IPS-NIHi11 (cell line): ENCODE measurements at places on chromosomes 4 and X.

- DNase-seq, result peak; percentile 6
Observed at GRCh38 chrX:45070116-45071007, 130.3 kb downstream of the DIPK2B start.

DNA sequence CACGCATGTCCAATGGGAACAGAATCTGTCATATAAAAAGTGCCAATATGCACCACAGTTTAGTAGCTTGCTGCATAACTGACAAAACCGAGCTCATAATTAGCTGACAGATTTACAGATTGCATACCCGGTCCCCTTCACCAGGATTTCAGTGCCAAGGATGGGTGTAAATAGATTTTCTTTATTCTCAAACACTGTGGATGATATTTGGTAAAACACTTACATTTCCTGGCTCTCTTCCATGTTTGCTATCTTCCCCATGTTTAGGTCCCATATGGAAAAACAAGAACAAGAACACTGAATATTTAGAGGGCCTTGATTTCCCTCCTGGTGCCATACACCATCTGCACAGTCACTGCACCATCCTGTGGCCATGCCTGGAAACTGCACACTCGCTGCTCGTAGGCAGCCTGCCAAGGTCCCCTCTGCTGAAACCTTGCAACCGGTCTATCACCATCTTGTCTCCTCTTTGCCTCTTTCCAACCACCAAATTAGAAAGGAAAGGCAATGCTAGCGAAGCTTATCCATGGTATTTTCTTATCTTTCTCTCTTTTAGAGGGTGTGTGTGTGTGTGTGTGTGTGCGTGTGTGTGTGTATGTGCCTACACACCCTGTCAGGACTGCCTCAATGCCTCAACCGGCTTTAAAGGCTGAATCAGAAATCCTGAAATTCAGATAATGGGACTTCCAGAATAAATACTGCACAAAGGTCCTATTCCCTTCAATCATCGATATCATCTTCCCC lies 124.2 kb upstream of the MBNL3 start:
- DNase-seq, result peak; percentile 38

DNA sequence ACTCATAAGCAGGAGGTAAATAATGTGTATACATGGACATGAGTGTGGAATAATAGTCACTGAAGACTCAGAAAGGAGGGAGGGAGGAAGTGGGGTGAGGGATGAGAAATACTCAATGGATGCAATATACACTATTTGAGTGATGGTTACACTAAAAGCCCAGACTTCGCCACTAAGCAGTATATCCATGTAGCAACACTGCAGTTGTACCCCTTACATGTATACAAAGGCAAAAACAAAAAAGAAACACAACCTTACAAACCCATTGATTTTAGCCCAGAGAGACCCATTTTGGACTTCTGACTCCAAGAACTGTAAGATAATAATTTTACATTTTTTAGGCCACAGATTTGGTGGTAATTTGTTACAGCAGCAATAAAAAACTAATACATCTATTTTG lies 51.5 kb downstream of the VMA21 start:
- no peak for DNase-seq

DNA sequence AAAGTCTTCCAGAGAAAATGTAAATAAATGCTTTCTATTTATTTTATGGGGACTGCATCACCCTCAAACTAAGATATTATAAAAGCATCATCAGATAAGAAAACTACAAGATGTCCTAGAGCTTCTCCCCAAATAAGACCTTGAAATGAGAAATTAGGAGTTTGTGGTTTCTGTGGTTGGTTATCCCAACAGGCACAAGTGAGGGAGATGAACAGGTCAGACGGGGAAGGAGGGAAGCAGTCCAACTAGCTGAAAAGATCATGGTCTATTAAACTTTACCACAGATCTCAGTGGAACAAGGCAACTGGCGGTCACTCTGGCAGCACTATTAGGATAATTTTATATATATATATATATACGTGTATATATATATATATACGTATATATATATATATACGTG lies 319.3 kb upstream of the GRID2 start:
- DNase-seq, result no peak

GRCh38 chr4:24928708-24929107 lies 15.9 kb upstream of the CCDC149 start:
- DNase-seq, result no peak

DNA sequence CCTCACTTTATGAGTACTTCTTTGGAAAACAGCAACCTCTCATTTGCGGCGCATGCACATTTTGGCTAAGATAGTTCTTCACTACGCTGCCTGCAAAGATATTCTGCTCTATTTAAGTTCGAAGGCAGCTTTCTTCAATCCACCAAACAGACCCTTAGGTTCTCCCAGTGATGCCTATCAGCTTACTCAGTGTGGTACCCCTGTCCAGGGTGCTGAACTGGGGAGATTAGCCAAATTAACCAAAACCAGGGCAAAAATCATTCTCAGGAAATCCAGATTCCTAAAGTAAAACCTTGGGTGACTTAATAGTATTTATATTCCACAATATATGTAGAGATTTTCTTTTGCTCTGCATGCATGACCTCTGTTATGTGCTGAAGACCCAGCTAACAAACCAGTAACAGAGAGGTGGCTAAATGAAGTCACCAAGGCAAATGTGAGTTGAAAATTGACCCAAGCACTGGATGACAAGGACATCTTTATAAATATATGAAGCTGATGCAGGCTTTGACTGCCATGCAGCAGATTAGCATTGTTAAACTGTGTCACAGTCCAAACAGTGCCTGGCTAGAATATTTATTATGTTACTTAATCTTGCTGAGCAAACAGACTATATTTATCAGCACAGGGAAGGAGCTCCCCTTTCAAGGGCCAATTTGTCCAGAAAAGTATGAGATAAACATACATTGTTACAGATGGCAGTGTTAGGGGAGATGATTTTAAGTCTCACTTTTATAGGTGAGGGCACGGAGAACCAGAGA lies 418.2 kb downstream of the STIM2 start:
- peak; percentile 72 for DNase-seq
